ENCODE measurements at places on chromosomes 4 and X.

- no peak for DNase-seq
Measured at GRCh38 chr4:40246938-40247337, 50.1 kb downstream of the RHOH start.

DNA sequence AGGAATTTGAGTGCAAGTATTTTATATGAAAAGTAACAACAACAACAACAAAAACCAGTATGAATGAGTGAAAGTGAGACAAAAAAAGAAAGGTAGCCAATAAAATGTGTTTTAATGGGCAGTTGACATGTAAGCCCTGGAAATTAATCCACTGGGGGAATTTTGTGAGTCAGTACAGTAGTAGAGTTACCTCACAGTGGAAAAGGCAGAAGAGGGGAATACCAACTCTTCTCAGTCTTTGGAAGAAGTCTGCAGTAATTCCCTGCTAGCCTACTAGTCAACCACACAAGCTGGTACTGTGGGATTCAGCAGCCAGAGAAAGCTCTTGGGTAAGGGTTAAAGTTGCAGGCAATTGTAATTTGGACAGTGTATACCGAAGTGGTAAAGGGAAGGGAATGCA lies 76.3 kb upstream of the IL15 start:
- no peak for DNase-seq

GRCh38 chr4:184664445-184665210 lies 15.1 kb downstream of the PRIMPOL start:
- no peak for DNase-seq

DNA sequence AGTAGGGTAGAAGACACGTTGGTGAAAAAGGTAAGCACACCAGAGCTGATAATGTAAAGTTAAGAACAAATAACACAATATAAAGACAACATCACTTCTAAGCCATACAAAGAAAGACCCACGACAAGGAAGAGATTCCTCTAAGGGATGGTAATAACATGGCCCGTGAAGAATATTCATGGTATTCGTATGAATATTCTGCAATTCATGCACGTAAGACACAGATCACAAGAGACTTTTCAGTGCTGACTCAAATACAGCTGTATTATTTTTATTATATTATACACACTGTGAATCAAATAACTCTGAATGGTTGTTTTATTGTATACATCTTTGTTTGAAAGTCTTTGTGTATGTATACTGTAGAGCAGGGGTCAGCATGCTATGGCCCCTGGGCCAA lies 29.5 kb upstream of the ZCCHC13 start:
- no peak for DNase-seq

- DNase-seq = no peak
Measured at GRCh38 chrX:134933248-134933647, 57.5 kb upstream of the SMIM10 start.

DNA sequence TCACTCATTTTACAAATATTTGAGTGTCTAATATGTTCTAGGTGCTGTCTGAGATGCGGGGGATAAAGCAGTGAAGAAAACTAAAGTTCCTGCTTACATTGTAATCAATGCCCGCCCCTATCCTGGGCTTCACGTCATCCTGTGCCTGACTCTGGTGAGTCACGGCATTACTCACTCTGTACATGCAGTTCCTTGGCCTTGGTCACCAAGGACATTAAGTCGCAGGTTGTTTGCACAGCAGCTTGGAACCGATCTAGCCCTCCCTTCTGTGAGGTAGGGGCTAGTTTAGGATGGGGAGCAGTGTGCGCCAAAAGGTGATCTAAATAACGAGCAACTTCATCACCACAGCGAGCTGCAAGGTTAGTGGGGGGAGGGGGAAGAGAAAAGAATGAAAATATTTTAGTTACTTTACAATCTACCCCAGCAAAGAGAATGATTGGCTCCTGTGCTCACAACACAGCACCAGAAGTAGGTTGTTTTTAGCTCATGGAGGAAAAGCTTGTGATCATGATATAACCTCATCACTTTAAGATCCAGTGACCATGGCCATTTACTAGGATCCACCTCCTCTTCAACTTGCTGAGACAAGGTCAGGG lies 48.0 kb upstream of the HDAC8 start:
- no peak for DNase-seq

DNA sequence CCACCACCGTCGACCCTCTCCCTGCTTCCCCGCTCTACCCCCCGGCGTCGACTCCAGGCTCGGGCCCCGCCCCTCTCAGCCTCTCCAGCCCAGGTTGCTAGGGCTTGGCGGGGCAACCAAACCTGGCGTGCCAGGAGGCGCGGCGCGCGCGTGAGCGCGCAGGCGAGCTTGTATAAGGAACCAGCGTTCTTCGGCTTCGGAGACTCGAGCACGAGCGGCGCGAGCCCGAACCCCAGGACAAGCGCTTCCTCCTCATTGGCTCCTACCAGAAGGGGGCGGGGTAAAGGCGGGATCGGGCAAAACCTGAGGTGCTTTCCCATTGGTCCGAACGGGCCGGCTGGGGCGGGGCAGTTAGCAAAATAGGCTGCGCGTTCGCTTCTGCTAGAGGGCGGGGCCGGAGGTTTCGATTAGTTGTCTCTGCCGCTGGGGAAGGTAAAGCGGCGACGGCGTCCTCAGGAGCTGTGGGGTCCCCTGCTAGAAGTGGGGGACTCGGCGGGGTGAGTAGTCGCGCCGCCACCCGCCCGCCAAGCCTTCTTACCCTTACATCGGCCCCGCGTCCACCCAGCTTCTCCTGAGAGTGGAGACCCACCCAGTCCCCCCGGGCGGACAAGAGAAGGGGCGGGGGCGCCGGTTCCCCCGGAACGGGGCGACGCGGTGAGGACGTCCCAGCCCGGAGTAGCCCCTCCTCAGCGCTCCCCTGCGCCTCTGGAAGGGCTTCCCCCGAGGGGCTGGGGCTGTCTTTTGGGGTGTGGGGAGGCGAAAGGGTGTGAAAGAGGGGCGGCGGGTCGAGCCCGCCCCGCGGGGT lies at the start of gene CDKL5:
Gene CDKL5, plus strand, starts transcription at position 410 of the 805 bp plus-strand sequence. CDS start 81,489 bp downstream, outside the sequence.
- peak; percentile 95 for DNase-seq

DNA sequence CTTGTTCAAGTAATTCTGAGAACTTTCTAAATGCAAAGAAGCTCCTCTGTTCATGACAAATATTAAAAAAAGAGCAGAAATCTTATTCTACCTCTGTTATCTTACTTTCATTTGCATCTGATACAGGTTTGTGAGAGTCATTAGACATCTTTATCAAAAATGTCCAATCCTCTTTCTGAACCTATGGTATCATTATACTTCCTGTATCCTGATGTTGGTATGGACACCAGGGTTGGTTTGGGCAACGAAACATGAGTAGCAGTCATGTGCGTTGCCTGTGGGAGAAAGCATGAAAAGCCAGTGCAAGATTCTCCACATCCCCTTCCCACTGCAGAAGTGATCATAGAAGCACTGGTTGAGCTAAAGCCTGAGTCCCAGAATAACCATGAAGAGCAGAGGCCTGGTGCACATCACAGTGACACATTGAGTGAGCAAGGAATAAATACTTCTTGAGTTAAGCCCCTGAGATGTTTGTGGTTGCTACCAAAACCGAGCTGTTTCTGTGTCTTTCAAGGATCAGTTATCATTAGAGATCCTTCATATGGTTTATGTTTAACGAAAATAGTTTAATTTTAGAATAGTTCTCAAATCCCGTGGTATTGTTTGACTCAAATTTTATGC lies 197.2 kb downstream of the BANK1 start:
- no peak for DNase-seq

- no peak for DNase-seq
Measured at GRCh38 chr4:61211781-61212180, 11.7 kb downstream of the ADGRL3 start.

DNA sequence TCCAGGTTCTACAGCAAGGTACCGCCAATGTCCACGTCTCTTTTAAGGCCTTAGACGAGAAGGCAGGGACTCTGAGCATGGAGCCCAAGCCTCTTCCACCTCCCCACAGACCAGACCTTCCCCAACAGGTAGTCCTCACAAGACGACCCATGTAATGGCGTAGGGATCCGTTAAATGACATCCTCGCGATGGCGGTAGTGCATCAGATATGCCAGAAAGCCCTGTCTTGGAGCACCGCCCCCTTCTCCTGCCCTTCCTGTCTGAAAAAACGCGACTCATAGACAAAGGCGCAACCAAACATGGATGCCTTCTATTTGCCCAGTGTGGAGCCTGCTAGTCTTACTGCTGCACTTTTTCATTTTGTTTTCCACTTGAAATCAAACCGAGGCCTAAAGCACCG lies 185.4 kb downstream of the OR13H1 start:
- no peak for DNase-seq

GRCh38 chrX:71579136-71579989 lies 1.1 kb downstream of the GCNA start:
- no peak for DNase-seq

- DNase-seq = no peak
Measured at GRCh38 chr4:7790999-7791398, 148.7 kb downstream of the AFAP1 start.

GRCh38 chrX:137574102-137574783 lies 8.3 kb downstream of the ZIC3 start:
- peak; percentile 82 for DNase-seq

GRCh38 chr4:156193106-156193505 lies 239.4 kb upstream of the CTSO start:
- DNase-seq = no peak

DNA sequence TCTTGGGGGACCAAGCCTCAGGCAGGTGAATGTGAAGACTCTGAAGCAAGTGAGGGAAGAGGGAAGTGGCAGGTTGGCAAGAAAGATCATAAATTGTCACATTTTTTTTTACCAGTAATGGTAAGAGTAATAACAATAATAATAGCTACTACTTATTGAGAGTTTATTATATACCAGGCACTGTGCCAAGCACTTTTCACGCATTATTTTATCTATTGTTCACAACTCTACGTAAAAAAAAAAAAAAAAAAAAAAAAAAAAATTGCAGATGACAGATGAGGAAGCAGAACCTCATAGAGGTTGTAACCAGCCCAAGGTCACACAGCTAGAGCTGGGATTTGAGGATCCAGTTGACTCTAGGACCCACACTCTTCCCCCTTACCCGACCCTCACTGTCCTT lies 40.9 kb downstream of the TSC22D3 start:
- no peak for DNase-seq

Measured in ecto neural progenitor cell (in vitro differentiated cells).